Stimulated activated CD8-positive, alpha-beta memory T cell treated with anti-CD3 and anti-CD28 coated beads, Interleukin-15, amount 100 ng/mL, for 1 hour (primary cell): ENCODE measurements at places on chromosomes 7 and 10.

- DNase-seq, result no peak
Observed at GRCh38 chr7:32026083-32026425, 44.2 kb downstream of the PDE1C start.

- no peak for DNase-seq
Observed at GRCh38 chr7:94060752-94061151, 56.6 kb upstream of the BET1 start.

DNA sequence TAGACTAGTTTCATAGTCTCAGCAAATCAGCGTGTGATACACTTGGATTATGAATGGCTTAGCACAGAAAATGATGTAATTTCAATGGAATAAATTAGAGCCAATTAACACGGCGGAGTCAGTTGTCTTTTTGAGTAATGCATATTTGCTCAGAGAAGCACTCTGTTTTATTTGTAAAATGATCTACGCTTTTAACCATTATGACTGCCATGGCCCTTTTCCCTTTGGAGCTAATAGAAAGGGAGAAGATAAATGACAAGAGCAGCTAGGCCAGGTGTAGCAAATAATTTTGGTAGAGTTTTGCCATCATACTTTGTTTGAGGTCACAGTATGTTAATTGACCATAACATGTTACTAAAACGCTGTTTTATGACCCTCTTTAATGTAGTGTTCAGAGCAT is 86.8 kb downstream of the GPR158 start:
- DNase-seq, result no peak

DNA sequence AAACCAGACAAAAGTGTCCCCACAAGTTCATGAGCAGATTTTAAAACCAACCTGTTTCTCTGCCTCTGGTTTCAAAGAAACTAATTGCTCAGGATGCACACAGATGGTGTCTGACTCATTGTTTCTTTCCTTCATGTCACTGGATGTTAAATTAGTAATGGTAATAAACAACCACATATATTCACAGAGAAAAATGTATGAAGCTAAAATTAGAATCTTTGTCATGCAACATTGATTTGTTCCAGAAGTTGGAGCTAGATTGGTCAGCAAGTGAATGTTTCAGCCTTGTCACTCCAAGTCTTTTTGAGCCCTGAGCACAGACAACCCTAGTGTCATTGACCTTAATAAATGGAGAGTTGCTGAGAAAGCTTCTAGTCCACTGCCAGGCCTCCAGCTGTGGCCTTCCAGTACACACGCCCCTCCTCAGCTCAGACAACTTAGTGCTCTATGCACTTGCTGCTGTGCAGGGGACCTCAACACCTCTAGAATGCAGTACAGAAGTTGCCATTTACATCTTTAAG is 175.9 kb downstream of the CCDC71L start:
- no peak for DNase-seq

DNA sequence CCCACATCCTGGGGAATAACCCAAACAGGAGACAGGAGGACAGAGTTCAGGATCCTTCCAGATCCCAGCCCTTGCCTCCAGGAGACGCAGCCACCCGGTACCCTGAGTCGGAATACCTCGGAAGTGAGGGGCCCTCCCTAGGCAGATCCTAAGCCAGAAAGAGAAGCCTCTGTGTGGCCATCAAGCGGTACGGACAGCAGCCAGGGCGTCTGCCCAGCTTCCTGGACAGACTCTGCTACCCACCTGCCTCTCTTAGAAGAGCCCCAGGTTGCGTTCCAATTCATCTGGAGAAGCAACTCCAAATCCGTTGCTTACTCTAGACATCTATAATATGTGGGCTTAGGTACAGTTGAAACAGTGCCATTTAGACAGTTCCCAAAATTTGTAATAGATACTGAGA is 220.2 kb upstream of the SH2B2 start:
- DNase-seq, result no peak

DNA sequence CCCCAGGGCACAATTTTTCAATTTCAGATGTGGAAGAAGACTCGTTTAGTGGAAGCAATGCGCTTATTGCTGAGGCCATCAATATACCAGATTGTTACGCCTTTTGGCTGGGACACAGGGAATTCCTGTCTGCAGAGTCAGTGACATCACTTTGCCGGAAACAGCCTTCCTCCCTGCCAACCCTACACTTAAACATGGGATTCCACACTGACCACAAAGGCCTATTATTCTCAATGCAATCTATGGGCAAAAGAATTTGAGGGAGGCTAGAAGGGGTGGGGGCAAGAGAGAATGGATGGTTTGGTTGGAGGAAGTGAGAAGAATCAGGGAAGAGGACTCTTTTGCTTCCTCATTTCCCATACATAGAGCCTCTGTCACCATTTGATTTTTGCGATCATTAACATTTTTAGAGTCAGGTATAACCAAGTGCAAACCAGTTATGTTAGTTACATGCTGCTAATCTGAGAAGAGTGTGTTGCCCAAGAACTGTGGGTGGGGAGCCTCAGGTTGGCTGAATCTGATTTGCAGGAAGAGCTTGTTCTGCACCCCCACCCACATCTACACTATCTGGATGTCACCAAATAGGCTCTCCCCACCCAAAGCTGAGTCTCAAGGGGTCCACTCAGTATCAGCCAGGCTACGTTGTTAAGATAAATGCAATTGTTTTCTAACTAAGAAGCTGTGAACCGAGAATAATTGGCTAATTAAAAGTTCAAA is 58.2 kb downstream of the ENTPD1 start:
- no peak for DNase-seq

DNA sequence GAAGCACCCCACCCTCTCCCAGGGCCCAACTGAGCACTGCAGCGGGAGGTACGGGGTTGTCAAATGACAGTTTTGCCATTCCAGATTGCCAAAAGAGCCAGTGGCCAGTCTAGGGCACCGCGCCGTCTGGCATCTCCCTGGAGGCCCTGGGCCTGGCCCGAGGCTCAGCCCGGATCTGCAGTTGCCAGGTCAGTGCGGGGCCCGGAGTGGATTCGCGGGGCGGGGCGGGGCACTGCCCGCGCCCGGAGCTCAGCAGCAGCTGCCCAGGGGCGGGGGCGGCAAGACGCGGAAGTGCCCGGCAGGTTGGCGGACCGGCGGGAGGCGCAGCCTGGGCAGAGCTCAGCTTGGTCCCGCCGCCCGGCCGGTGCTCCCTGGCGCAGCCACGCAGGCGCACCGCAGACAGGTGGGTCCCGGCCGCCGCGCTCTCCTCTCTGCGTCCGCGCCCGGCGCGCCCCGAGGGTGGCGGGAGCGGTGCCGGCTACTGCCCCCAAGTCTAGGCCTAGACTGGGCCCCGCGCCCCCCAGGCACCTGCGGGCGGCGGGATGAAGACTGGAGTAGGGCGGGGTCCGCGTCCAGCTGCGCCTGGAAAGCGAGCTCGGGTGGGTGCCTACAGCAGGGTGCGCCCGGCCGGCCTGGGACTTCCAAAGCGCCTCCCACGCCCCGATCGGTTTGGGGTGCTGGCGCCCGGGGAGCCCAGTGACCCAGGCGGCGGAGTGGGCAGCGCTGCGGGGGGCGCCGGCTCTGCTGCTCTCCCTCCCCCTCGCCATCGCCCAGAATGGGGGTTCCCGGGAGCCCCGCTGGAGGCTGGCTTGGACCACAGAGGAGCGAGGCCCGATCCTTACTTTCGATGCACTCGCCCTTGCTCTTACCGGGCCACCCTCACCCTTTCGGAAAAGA is at the start of gene IRF5:
TSS of gene IRF5 (plus strand) at position 281 of the 897 bp plus-strand sequence. CDS start 4,155 bp downstream, outside the sequence.
- DNase-seq, result no peak

GRCh38 chr10:75724047-75724446 is 292.6 kb downstream of the LRMDA start:
- DNase-seq, result no peak

- no peak for DNase-seq
Observed at GRCh38 chr7:101174322-101174854, 5.7 kb downstream of the NAT16 start.

DNA sequence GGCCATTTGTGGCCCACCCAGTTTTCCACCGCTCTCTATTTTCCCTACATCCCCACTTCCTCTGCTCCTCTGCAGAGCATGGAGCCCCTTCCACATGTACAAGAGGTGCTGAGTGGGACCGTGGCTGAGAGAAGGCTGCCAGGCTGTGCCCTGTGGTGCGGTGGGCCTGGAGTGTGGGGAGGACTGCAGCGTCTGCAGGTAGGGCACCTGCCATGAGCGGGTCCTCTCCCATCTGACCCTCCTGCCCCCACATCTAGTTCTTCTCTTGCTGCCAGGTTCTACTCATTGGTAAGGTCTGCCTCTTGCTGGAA is 145.6 kb upstream of the FAM20C start:
- no peak for DNase-seq

DNA sequence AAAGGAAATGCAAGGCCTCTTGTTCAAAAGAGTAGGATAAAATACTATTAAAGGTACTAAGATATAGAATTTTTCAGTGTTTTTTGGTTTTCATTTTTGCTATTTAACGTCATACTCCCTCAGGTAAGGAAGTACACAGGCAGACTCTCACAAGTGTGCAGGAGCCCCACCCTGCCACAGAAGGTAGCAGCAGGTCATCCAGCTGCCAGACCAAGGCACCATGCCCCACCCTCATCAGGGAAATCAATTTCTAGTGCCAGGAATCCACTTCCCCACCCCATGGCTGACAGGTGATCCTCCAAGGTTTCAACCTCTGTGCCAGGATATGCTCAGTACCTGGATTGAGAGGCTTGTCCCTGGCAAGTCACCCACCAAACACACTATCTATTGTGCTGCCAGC is 712.9 kb downstream of the SORCS3 start:
- no peak for DNase-seq

DNA sequence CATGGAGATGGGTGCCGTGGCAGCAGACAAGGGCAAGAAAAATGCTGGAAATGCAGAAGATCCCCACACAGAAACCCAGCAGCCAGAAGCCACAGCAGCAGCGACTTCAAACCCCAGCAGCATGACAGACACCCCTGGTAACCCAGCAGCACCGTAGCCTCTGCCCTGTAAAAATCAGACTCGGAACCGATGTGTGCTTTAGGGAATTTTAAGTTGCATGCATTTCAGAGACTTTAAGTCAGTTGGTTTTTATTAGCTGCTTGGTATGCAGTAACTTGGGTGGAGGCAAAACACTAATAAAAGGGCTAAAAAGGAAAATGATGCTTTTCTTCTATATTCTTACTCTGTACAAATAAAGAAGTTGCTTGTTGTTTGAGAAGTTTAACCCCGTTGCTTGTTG is 25.9 kb downstream of the BAG3 start:
- no peak for DNase-seq

- no peak for DNase-seq
Observed at GRCh38 chr7:122675621-122676020, 23.3 kb downstream of the RNF133 start.

GRCh38 chr10:6232225-6232807 is 29.6 kb downstream of the PFKFB3 start:
- no peak for DNase-seq

GRCh38 chr10:15344876-15345285 is 26.2 kb downstream of the FAM171A1 start:
- no peak for DNase-seq
